ENCODE measurements at places on chromosomes 6 and 20.

- DNase-seq: no peak
These were observed 143.4 kb upstream of the EEF1E1 start for GRCh38 chr6:8245726-8246125.

GRCh38 chr6:35804996-35805736, at the start of gene LHFPL5:
LHFPL5 (plus strand) TSS chr6:35805352; CDS start chr6:35805671, 319 bp downstream.
- no peak for DNase-seq

- no peak for DNase-seq
These were observed 192.0 kb upstream of the IMPG1 start for GRCh38 chr6:76264468-76264867.

DNA sequence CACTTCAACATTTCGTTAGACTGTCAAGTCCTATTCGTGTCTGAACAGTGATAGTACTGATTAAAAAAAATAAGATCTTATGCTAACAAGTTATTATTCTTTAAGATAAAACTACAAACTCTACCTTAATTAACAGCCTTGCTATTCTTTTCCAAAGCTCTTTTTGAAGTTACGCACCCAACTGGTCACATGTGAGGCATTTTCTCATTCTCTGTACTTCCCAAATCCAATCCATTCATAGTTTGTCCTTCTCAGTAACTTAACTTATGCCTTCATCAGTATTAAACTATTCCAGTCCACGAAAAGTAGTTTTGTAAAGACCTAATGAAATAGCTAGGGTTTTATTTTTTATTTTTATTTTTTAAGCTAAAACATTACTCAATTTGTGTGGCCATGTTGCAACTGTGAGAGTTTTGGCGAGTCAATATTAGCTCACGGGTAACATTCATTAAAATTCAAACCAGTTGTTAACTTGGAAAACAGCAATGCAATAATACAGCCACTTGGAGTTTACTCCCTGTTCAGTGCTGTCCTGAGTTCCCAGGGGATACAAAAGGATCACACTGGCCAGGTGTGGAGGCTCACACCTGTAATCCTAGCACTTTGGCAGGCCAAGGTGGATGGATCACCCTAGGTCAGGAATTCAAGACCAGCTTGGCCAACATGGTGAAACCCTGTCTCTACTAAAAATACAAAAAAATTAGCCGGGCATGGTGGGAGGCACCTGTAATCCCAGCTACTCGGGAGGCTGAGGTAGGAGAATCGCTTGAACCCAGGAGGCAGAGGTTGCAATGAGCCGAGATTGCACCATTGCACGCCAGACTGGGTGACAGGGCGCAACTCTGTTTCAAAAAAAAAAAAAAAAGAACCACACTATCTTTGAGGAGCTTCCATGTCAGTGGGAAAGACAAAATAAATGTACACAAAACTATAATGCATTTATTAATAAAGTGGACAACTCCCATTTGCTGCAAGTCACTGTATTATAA, 27.9 kb upstream of the EEF1A1 start:
- no peak for DNase-seq

GRCh38 chr20:31790401-31790800, 28.8 kb upstream of the MYLK2 start:
- no peak for DNase-seq

- no peak for DNase-seq
These were observed 83.0 kb upstream of the RPS6KA2 start for GRCh38 chr6:166710084-166710483.

GRCh38 chr6:121434037-121434770, 1.2 kb upstream of the GJA1 start:
- no peak for DNase-seq

GRCh38 chr20:53867741-53868351, 202.5 kb downstream of the BCAS1 start:
- DNase-seq: no peak

DNA sequence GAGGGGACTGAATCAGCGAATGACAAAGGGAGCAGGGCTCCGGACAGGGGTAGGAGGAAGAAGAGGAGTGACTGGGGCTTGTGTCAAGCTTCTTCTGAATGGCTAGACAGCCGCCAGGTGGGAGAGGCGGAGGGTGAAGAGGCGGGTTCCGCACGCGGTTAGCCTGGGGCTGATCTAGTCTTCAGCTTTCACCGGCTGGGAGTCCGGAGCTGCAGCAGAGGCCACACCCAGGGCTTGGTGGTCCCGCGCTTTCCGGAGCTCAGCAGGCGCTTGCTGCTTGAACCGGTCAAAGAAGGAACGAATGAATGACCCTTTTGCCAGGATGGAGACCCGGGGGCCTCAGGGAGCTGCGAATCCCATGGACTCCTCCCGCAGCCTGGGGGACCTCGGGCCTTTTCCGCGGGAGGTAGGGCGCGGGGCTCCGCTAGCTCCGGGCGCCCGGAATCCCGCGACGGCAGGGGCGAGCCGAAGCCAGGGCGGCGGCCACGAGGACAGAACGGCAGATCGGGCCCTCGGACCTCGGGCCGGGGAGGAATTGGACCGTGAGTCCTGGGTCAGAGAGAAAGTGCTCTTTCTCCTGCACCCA, at the start of gene C6orf141:
Gene C6orf141, plus strand, starts transcription at position 177 of the 586 bp plus-strand sequence. Its CDS starts 125 bp downstream, at position 302.
- DNase-seq: no peak
